ENCODE measurements at places on chromosomes 16 and 17.

GRCh38 chr17:68422821-68423220 lies 34.5 kb downstream of the WIPI1 start:
- DNase-seq, result no peak

GRCh38 chr17:82301916-82302567 lies 15.4 kb downstream of the CD7 start:
- DNase-seq, result peak; percentile 54

- no peak for DNase-seq
These were observed 26.1 kb downstream of the MEAK7 start for GRCh38 chr16:84478172-84478947.

DNA sequence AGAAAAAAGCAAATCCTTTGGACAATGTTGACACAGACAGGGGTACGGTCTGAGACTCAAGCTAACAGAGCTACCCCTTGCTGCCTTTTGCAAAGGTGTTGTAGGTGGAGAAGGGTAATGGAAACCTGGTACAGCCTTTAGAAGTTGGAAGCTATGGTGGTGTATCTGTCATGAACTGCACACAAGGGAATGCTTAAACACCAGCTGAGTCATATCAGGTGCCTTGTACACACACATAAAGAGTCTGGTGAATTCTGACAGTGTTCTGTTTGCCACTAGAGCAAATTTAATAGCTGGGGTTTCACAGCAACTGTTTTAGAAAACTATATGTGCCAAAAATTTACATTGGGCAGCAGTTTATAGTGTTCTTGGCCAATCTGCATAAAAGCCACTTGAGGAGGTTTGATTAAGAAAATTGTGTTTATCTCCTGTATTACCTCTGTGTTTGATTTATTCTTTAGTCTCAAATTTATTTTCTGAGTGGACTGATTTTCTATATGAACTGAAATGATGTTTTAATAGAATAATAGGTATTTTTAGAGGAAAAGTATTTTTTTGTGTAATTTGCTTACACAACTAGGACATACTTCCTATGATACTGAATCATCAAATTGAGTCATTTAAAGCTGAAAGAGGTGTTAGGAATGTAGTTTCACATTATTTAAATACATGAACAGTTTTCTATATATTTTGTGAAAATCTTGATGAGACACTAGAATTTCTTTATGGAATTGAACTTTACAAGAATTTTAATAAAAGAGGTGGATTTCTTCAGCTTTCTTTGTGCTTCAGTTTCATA lies 136.9 kb downstream of the MAP2K6 start:
- no peak for DNase-seq

DNA sequence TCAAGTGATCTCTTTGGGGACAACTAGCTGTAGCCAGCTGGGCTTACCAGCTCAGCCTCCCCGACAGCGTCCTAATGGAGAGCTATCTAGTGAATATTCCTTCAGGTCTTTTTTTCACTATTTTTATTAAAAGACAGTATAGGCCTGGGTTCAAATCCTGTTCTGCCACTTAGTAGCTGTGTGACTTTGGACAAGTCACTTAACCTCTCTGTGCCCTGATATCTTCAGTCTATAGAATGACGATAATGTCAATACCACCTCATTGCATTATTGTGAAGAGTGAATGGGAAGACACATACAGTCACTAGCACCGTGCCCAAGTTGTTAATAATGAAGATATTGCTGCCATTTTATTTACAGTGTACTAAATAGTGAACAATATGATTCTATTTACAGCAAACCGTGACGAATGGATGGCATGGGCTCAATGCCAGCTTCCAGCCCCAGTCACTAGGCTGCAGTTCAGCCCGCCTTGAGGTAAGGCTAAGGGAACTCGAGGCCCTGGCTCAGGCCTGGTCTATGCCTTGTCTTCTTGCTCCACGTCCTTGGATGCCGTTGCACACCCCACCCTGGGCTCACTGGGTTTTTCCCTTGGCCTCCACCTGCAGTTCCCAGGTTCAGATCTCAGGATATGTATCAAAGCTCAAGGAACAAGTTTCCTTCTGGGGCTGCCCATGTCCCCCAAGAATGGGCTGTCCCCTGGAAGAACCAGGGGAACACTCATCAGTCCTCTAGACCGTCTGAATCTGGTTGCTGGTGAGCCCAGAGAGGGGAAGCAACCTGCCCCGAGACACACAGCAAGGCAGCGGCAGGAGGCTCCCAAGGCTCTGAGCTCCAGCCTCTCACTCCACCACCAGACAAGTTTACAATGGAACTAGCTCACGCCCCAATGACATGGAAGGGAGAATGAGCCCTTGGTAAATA lies 95.4 kb upstream of the TNRC6C start:
- DNase-seq, result no peak

GRCh38 chr16:15483857-15484256 lies 49.5 kb downstream of the BMERB1 start:
- no peak for DNase-seq

- no peak for DNase-seq
These were observed 15.2 kb downstream of the CD300LF start for GRCh38 chr17:74697515-74697914.

- no peak for DNase-seq
These were observed 13.4 kb upstream of the CRYBA1 start for GRCh38 chr17:29233301-29233700.

- no peak for DNase-seq
These were observed 66.9 kb downstream of the RAI1 start for GRCh38 chr17:17748179-17748578.

DNA sequence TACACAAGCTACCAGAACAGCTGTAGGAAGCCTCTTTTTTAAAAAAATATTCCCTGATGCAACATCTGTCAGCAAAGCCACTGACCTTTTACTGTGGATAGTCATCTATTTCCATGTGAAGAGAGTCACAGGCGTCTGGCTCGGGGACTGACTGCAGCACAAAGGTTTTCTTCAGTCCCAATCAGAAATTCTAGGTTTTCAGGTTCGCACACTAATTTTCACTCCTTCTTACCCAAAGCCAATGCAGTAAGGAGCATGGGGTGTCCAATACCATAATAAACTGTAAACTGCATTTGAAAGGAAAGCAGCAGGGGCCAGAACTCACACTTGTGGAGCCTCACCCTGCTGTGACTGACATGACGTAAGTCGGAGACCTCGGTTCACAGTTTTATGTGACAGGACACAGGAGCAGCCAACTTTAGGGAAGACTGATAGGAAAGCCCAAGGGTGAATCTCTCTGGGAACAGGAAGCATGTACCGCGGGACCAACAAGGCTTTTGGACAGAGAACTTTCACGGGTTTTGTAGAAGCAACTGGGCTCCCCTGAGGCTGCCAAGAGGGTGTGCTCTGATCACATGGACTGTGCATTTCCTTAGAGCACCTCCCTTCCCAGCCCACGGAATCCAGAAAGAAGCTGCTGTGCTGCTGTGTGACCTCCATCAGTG lies 9.1 kb upstream of the TMEM100 start:
- DNase-seq, result no peak

GRCh38 chr16:13324851-13325250 lies 423.5 kb downstream of the SHISA9 start:
- DNase-seq, result peak; percentile 16

GRCh38 chr17:40952661-40953060 lies 14.1 kb downstream of the KRT39 start:
- DNase-seq, result no peak

DNA sequence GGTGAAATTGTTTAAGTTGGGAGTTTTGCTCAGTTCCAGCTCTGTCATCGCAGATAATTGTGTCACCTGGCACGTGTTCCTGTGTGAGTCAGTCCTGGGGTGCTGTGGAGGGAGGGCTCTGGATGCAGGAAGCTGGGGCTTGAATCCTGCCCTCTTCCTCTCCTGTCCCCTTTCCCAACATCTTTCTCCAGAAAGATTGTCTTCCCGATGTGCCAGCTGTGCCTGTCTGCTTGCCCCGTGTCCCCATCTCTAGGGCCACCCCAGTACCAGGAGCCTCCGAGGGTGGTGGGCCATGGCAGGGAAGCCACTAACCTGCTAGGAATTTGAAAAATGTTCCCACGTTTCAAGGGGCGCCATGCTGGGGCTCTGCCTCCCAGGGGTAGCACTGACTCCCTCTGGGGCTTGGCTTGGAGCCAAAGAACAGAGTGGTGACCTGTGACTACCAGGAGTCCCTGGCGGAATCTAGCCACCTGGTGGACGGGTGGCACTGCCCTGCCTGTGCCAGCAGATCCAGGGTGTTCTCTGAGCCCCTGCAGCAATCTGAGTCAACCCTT lies 198.1 kb downstream of the ENGASE start:
- DNase-seq, result no peak
